ENCODE measurements at places on chromosomes 1 and 21.

- no peak for DNase-seq
Measured at GRCh38 chr1:12478612-12478985, 139.4 kb downstream of the DHRS3 start.

DNA sequence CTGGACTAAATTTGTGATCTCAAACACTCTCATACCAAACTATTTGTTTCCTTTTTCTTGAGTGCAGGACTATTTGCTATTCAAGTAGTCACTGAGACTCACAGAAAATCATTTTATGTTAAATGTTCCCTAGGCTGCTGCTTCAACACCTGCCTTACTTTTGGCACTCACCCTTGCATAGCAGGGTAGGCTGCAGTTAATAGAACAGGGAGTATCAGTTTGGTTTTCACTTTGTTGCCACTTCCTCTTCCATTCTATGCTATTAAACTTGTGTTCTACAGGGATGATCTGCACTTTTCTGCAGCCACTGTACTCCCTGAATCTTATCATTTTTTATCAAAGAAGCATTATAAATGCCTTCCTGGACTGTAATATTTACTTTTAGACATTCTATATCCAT lies 148.7 kb upstream of the PRMT6 start:
- no peak for DNase-seq

GRCh38 chr1:178101266-178101630 lies 7.3 kb downstream of the RASAL2 start:
- DNase-seq: no peak

DNA sequence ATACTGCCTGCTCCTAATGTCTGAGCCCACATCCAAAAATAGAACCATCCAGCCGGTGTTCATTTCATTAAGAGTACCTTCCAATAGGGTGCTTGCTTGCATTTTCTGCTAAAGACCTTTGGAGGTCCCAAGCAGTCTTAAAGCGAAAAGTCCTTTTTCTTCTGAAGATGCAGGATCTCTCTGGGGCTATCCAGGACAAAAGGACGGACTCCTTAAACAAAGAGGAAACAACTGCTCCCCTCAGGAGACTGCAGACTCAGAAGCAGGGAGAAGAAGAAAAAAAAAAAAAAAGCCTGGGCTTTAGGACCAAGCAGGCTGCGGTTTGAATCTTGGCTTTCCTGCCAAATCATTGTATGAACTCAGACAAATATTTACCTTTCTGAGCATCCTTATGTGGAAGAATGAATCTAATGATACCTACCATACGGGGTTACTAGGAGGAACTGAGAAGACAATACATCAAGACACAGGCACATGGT lies 204.0 kb downstream of the PLPP3 start:
- no peak for DNase-seq

GRCh38 chr1:10599194-10599861 lies 124.6 kb downstream of the PEX14 start:
- DNase-seq: no peak

- DNase-seq: no peak
Measured at GRCh38 chr1:213523781-213524398, 463.9 kb upstream of the PROX1 start.

- no peak for DNase-seq
Measured at GRCh38 chr1:205493241-205494085, 11.0 kb upstream of the CDK18 start.

Measured in SK-N-MC (cell line).